ENCODE measurements at places on chromosomes 3 and 15.

- DNase-seq, result no peak
Measured at GRCh38 chr15:93506646-93507045, 417.6 kb upstream of the RGMA start.

DNA sequence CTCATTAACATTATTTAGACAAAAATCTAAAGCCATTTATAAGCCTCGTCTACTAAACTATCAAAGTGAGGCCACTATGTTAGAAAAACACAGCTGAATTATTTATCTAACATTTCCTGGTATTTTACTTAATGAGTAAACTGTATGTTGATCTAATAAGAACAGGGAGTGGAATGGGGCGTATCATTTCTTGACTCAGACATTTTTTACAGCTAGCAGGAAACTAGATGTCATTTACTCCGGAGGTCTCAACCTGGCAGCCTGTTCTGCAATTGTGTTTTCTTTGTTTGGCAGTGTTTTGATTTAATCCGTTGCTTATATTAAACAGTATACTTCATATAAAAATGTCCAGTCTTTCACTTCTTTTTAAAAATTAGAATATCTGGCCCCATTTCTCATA, 79.1 kb upstream of the ABI3BP start:
- DNase-seq, result no peak

GRCh38 chr3:174869448-174869847, 10.3 kb downstream of the NAALADL2 start:
- no peak for DNase-seq

GRCh38 chr3:10389339-10389738, 68.4 kb upstream of the SEC13 start:
- DNase-seq, result no peak

GRCh38 chr3:53780171-53780570, 66.0 kb downstream of the CHDH start:
- no peak for DNase-seq

GRCh38 chr15:80404057-80404760, at the start of gene ARNT2:
ARNT2 (plus strand) TSS chr15:80404382; CDS start chr15:80404516, 134 bp downstream.
- no peak for DNase-seq

DNA sequence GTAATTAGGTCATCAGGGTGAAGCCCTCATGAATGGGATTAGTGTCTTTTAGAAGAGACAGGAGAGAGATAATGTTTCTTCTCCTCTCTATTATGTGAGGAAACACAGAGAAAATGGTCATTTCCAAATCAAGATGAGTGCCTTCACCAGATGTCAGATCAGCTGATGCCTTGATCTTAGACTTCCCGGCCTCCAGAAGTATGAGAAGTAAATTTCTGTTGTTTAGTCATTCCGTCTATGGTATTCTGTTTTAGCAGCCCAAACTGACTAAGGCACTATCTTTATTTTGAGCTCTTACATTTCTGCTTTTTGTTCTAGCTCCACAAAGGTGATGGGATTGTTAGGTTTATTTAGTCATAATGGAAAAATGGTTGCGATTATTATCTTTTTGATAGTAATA, 273.2 kb upstream of the GADL1 start:
- no peak for DNase-seq

DNA sequence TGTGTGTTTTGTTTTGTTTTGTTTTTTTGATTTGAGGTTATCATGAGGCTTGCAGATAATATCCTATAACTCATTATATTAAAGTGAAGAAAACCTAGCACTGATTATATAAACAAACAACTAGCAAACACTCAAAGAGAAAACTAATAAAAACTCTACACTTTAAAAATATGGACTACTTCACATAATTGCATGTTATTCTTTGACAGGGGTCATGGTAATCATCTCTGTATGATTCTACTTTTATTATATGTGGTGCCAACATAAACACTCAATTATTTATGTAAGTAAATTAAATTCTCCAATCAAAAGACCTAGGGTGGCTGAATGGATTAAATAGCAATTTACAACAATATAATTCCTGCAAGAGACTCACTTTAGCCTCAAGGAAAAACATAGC, 44.6 kb upstream of the P3H2 start:
- no peak for DNase-seq

- peak; percentile 60 for DNase-seq
Measured at GRCh38 chr15:42084465-42085235, 9.7 kb downstream of the PLA2G4D start.

DNA sequence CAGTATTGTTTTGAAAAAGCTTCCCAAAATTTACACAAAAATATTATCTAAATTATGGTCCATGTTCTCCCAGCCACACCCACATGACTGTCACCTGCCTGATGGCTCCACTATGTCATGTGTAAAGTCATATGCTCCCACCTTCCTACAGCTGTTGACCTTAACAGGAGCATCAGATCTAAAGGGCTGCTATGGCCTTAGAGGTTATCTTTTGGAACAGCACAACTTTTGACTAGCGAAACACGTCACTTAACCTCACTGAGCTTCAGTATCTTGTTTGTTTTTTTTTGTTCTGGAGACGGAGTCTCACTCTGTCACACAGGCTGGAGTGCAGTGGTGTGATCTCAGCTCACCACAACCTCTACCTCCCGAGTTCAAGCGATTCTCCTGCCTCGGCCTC, 64.4 kb downstream of the PRKAR2A start:
- peak; percentile 18 for DNase-seq

DNA sequence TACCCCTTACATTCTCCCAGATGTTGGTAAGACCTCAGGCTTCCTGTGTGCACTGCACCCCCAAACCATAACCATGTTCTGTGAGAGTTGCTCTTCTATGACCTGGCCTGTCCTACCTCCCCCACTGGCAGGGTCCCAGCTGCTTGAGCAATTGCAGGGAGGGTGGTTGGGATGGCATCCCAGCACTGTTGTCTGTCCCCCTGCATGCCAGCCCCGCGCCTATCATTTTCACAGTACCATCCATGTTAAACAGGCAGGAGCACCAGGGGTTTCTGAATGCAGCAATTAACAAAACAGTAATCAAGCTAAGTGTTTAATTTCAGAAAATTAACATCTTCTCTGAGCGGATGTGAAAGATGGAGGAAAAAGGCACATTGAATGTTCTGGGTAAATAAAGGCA, 345.5 kb downstream of the EPHB1 start:
- no peak for DNase-seq

GRCh38 chr3:122146466-122146865, 37.0 kb upstream of the CASR start:
- DNase-seq, result no peak

- no peak for DNase-seq
Measured at GRCh38 chr3:154766765-154767503, 313.2 kb upstream of the MME start.

- no peak for DNase-seq
Measured at GRCh38 chr3:48797626-48798025, 50.0 kb downstream of the PRKAR2A start.

- no peak for DNase-seq
Measured at GRCh38 chr3:190491533-190492054, 22.3 kb upstream of the IL1RAP start.

GRCh38 chr15:45168751-45169551, 18.8 kb downstream of the SHF start:
- peak; percentile 77 for DNase-seq

DNA sequence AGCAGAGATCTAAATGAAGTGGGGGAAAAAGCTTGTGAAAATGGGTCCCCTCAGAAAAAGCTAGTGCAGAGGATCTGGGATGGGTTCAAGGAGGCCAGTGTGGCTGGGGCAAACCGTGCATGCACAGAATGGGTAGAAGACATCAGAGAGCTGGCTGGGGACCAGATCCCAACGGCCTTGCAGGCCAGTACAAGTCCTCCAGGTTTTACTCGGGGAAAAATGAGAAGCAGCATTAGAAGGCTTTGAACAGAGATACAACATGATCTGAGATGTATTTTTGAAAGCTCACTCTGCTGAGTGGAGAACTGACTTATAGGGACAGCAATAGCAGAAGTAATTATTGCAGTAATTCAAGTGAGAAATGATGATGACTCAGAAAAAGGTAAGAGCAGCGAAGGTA, 114.5 kb downstream of the HERC1 start:
- no peak for DNase-seq

GRCh38 chr3:107235193-107235927, 141.9 kb upstream of the CCDC54 start:
- DNase-seq, result no peak

DNA sequence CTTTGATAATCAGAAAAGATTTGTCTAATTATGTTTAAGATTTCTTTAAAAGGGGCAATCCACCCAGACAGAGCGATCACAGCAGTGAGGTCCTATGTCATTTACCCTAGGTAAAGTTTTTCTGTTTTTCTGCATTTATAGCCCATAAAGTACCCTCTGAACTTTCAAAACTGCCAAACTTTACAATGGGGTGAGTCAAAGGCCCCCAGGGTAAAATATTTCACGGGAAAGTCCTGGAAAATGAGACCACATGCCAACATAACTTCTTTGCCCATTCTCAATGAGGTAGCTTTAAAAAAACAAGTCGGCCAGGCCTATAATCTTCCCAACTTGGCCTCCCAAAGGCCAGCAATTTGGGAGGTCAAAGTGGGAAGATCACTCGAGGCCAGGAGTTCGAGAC, 53.0 kb downstream of the SUCLG2 start:
- DNase-seq, result no peak

GRCh38 chr3:101074518-101074917, 81.3 kb upstream of the ABI3BP start:
- no peak for DNase-seq

DNA sequence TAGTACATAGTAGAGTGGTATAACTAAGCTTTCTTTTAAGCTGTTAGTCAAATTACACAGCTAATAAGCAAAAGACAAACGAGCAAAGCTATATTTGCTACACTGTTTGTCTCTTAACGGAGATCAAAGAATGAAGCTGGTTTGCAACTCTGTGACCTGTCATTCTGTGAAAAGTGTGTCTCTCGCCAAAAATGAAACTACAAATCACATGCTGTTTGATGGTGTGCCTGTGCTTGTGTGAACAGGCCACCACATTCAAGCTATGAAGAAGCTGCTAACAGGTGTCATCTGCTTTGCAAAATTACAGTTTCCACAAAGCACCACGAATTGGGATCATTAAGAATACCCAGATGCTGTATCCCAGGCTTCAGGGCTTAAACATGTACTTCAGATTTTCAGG, 667.8 kb upstream of the NAALADL2 start:
- DNase-seq, result no peak

GRCh38 chr3:182450942-182451787, 342.1 kb upstream of the ATP11B start:
- DNase-seq, result no peak

DNA sequence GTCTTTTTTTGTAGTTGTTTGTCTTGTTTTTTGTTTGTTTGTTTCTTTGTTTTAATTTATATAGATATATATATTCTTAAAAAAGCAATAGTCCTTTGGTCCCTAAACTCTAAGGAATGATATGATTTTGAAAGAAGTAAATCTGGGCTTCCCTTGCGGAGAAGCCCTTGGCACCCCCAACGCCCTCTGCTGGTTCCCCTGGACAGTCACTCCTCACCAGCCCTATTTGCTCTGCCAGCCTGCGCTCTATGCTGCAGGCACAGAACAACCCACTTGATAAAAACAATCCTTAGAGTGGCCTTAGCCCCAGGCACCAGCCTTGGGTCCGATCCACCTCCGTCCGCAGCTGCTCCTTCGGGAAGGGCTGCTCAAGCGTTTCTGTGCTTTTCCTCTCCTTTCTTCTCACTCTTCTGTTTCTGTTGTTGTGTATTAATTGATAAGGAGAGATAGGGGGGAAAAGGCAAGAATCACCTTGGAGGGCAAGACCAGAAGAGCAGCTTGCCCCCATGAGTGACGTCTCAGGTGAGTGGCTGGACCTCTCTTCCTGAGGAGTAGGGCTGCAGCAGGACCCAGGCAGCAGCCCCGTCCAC, 13.7 kb upstream of the PARP6 start:
- DNase-seq, result peak; percentile 82

DNA sequence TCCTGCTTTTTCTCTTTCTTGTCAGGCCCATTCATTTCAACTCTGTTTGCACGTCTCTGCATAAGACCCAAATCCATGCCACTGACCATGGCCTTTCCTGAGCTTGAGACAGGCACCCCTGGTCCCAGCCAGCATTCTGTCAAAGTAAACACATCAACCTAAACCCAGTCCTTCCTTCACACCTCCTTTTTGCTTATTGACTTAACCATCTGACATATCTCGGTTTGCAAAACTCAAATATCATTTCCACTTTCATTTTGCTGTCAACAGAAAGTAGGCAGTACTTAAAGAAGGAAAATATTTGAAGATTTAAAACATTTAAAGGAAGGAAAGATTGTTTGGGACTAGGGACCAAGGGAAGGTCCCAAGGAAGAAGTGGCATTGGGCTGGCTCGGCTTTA, 48.2 kb upstream of the KBTBD8 start:
- no peak for DNase-seq

DNA sequence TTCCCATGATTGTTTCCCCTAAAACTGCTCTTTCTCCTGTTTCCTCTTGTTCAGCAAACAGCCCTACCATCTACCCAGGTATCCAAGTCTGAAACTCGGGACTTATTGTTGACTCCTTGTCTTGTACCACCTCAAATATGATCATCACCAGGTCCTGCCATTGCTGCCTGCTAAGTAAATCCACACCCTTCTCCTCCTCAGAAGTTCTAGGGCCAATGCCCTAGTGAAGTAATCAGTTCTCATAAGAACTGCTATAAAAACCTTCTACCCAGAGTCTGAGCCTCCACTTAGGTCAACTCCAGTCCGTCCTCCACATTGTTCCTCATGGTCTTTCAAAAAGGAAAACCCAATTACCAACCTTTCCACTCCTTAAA, 77.0 kb upstream of the IL12A start:
- DNase-seq, result no peak

DNA sequence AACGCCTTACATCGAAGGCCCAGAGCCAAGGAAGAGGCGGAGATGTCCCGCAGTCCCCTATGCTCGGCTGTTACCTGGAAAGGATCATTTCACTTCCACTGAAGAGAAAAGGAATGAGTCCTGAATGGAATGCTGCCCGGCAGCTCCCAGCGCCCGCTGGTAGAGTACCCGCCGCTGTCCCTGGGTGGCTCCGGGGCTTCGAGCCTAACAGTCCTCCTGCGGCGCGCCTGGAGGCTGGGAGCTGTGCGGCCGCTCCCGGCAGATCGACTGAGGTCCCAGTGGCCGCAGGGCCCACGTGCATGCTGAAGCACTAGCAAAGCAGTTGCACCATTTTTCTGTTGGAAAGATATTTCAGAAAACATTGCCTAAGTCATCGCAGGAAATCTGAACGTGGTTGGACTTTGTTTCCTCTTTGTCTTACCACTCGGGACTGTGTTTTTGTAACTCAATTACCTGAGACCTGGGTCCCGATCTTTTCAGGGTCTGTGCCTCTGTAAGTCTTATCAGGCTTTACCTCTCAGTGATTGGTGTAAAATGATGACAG, 984 bp downstream of the RNU6-1 start:
- peak; percentile 65 for DNase-seq

DNA sequence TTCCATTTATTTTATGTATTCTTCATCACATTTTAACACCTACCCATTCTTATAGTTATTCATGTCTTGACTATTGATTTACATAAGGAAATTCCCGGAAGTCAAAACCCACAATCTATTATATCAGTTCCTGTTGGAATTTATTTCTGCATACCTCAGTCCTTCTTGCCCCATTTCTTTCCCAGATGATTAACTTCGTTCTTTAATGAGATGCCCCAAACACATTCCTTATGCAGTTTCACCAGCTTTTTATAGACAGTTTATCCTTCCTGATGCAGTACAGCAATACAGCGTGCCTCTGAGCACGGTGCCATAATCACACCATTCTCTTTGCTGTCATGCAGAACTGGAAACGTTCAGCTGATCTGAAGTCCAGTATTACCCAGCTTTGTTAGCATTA, 175.8 kb upstream of the NANOGP8 start:
- DNase-seq, result no peak

All from hematopoietic multipotent progenitor cell treated with erythropoietin and hydrocortisone succinate and interleukin-3 and kit ligand, for 6 days (in vitro differentiated cells).